ENCODE measurements at places on chromosomes 16 and 17. TPM values are rescaled to one million over a fixed set of nuclear protein-coding genes. Genes with fewer than 3 reads are reported as not detected.
A peak's percentile ranks its signal among the peaks of the same experiment; 100 is the strongest.

GRCh38 chr16:3413730-3414379 lies 12.8 kb downstream of the ZNF174 start:
- DNase-seq = peak; percentile 58

- DNase-seq = peak; percentile 61
Observed at GRCh38 chr17:59001158-59001814, 105.4 kb downstream of the TRIM37 start.

GRCh38 chr16:10729104-10730048 lies 14.3 kb upstream of the NUBP1 start:
- DNase-seq = no peak

- peak; percentile 85 for DNase-seq
Observed at GRCh38 chr16:2857451-2858244, at the start of gene PRSS22. PRSS22 (minus strand) TSS chr16:2858170; CDS start chr16:2858104, 66 bp downstream.

GRCh38 chr17:78806451-78806850 lies 24.4 kb upstream of the CYTH1 start:
- no peak for DNase-seq

Gene SLC5A2
- total RNA-seq = 0.20 TPM

- DNase-seq = peak; percentile 81
Observed at GRCh38 chr17:30378241-30378824, 394 bp upstream of the CPD start.

DNA sequence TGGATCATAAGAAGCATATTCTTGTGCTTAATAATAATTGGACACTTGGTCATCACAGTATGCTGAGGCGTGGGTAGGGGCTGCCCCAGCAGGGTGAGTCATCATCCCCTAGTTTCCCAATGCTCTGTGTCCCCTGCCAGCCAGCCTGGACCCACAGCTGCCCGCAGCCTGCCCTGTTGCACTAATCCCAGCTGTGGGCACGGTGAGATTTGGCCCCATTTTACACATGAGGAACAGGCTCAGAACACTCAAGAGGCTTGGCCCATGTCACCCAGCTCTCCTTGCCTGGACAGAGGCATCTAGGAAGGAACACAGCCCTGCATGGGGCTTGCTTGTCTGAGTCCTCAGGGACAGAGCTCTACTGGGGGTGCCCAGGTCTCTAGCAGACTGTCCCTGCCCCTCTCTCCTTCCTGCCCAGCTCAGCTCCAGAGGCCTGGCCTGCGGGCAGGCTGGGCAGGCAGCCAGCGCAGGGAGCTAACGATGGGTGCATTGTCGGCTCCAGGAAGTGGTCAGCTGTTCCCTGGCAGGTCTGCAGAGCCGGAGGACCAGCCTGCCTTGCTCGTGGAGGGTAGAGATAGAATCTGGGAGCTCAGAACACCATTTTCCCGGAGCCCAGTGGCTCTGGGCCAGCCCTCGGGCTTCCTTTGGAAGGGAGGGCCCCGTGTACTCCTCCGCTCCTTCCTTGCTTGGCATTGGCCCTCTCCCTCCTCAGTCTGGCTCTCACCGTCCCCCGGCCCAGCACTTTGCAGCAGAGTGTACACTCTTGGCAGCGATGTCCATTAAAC lies 189.4 kb downstream of the RAB11FIP4 start:
- no peak for DNase-seq

- DNase-seq = peak; percentile 83
Observed at GRCh38 chr17:32520104-32520701, 33.4 kb downstream of the CDK5R1 start.

DNA sequence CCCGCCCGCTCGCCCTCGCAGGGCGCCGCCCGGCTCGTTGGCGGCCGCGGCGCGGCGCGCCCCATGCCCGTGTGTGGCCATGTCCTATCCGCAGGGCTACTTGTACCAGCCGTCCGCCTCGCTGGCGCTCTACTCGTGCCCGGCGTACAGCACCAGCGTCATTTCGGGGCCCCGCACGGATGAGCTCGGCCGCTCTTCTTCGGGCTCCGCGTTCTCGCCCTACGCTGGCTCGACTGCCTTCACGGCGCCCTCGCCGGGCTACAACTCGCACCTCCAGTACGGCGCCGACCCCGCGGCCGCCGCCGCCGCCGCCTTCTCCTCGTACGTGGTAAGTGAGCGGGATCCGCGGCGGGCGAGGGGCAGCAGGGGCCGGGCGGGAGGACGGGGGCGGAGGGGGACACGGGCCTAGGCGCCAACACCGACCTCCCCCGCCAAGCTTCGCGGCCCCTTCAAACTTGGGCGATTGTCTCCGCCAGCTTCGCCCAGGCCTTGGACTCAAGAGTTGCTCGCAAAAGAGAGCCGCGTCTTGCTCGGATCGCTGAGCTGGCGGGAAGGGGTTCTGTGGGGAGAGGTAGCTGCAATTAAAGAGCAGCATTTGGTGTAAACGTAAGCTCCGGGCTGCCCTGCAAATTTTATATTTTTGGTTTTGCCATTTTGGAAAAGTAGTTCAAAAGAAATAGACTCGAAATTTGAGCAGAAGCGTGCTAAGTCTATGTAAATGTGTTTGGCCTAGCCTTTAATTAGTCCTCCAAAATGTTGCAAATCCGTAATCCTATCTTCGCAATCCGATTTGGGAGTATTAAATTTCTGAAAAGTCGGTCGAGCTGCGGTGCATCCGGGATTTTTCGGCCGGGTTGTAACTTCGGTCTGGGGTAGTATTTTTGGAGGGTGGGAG lies 702 bp downstream of the IRX5 start:
- peak; percentile 79 for DNase-seq

Gene PITPNM3
- 3.6 TPM for total RNA-seq

Gene KRTAP1-1
- total RNA-seq = not detected

DNA sequence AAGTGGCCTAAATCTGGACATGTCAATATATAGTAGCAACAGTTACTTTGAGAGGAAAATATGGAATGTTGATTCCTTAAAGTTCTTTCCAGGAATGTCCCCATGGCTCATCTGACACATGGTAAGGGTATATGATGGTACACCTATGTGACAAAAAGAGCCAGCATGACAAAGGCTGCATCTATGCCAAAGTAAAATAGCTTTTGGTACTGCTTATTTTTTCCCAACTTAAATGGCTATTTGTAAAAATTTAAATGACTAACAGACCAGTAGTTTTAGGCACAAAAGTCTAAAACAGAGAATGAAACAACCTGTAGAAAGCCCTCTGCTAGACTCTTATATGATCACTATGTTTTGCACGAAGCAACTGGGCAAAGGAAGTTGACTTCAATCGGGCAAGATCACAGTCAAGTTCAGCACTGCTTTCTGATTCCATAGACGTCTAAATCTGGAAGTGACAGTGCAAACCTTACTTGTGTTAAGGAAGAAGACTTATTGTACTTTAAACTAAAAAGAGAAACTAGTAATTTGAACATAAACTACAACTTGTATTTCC lies 135.1 kb downstream of the SKAP1 start:
- no peak for DNase-seq

DNA sequence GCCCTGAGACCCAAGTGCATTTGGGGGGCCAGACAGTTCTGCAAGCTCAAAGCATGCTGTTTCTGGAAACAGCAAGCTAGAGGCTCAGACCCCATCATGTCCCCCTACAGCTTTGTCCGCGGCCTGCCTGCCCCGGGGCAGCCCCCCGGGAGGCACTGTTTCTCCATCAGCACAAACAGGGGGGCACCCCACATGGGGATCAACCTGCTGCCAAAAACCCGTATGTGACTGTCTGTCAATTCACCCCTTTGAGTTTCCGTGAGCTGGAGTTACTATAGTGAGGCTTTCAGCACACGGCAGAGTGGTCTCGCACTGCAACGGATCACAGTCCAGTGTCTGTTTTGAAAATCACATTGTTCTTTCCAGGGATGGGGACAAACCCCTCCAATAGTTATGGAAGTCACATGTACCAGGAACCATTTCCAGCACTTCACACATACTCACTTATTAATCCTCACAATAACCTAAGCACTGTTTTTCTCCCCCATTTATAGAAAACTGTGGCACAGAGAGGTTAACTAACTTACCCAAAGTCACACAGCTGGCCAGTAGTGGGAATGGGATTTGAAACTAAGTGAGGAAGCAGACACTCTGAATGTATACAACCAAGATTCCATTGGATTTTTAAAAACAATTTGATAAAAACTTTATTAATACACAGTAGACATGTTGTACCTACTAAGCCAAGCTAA lies 269.0 kb downstream of the C16orf95 start:
- DNase-seq = peak; percentile 38

Gene KRT31
- not detected for total RNA-seq

Gene DNAI2
- total RNA-seq = not detected

DNA sequence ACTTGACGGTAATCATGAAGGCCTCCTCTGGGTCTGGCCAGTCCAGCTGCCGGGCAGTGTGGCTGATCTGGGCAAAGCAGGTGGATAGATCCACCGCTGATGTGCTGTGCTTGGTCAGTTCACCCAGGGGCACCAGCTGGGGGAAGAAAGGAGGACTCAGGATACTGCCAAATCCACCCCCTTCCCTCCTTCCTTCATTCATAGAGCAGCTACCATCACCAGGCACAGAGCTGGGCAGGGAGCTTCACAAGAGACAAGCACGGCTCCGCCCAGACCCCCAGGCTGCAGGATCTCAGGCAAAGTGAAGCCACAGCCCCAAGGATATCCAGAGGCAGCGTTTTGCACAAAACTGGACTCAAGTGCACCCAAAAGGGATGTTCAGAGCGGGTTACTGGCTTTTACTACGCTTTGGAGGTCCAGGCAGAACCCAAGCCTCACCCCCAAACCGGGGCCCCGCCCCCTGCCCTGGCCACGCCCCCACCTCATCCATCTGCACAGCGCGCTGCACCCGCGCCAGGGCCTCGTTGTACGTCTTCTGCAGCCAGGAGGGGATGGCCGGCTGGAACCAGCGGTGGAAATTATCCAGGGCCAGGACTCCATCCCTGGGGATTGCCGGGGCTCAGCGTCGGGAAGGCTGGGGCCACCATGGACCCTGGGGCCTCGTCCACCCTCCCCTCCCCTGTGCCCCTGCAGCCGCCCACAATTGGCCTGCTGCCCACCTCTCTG lies 9.1 kb downstream of the UNC13D start:
- DNase-seq = no peak

Gene SLC6A2
- total RNA-seq = 1.2 TPM

Gene FOXO3B
- total RNA-seq = 10.7 TPM

Gene CD300E
- 1.5 TPM for total RNA-seq

GRCh38 chr16:56520251-56520577 lies 390 bp upstream of the BBS2 start:
- no peak for DNase-seq

Gene NMT1
- 126 TPM for total RNA-seq

Gene AATK
- 4.3 TPM for total RNA-seq

DNA sequence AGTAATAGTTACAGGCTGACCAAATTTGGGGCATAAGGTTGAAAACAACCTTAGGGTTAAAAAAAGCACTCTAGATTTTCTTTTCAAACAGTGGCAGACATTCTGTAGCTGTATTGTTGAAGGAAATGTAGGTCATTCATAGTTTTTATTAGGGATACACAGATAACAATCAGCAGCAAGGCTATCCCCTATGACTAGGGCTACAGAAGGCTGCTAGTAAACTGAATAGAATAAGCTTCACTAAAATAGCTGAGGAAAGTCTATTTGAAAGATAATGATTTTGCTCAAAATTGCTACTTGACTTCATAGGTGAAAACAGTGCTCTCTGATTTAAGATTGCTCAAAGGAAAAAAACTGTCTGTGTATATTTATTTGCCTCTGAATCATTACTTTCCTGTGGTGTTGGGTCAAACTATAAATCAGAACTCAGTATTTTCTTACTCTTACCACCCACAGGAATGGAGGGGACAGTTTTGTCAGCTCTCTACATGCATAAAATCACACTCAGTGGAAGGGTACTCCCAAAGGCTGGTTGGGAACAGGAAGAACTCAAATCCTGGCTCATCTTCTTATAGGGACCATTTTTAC lies 24.8 kb downstream of the RPGRIP1L start:
- DNase-seq = no peak

DNA sequence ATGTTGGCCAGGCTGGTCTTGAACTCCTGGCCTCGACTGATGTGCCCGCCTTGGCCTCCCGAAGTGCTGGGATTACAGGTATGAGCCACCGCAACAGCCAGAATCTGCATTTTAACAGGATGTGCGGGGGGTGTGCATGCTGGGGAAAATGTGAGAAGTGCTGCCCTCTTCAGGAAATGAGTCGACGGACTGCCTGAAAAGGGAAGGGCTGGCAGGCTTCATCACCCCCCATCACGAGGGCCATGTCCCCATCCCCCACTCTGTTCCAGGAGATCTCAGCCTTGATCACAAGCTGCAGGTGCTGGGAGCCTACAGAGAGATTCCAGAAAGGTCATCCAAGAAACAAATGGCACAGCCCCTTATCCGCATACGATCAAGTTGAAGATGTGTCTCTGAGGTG lies 195.3 kb upstream of the RPL38 start:
- peak; percentile 91 for DNase-seq

Gene PLSCR3
- 21.0 TPM for total RNA-seq

GRCh38 chr17:74011966-74012365 lies 191.5 kb upstream of the RPL38 start:
- DNase-seq = no peak

DNA sequence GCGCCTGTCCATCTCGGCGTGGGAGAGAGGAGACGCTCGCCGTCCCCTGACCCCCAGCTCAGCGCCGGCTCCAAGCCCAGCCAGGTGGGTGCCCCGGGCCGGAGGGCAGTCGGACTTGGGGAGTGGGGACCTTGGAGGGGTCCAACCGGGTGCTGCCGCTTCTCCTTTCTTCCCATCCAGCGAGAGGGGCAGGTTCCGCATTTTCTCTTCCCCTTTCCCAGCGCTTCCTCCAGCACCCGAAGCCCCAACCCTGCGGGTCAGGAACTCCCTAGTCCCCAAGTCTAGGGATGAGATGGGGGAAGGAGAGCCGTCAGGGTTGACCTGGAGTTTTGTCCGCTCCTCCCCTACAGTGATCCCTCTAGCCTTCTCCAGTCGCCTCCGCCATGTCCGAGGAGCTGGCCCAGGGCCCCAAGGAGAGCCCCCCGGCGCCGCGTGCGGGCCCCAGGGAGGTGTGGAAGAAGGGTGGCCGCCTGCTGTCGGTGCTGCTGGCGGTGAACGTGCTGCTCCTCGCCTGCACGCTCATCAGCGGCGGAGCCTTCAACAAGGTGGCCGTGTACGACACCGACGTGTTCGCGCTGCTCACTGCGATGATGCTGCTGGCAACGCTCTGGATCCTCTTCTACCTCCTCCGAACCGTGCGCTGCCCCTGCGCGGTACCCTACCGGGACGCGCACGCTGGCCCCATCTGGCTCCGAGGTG lies at the start of gene OTOP2:
Gene OTOP2 (plus strand): TSS at position 24 of the 699 bp plus-strand sequence. CDS start 360 bp downstream, at position 384.
- DNase-seq = peak; percentile 72

Gene KRTAP16-1
- not detected for total RNA-seq

DNA sequence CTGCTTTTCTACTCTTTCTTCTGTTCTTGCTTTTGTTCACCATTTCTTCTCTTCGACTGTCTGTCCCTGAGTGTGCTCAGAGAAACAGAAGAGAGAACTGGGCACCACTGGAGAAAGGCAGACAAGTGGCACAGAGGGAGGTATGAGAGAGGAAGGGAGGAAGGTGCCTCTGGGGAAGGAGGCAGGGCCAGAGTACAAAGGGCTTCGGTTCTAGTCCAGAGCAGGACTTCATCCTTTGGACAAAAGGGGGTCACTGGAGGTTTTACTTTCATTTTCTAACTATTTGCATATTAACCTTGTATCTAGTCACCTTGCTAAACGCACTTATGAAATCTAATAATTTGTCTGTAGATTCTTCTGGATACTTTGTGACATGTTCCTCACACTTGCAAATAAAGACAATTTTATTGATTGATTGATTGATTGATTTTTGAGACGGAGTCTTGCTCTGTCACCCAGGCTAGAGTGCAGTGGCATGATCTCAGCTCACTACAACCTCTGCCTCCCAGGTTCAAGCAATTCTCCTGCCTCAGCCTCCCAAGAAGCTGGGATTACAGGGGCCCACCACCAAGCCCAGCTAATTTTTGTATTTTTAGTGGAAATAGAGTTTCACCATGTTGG lies 13.5 kb downstream of the ITGB4 start:
- no peak for DNase-seq

Measured in endodermal cell (in vitro differentiated cells).